ENCODE measurements at places on chromosomes 5 and 9.
A peak's percentile ranks its signal among the peaks of the same experiment; 100 is the strongest.

GRCh38 chr5:166293892-166294291 lies 1997.6 kb upstream of the WWC1 start:
- DNase-seq, result no peak

DNA sequence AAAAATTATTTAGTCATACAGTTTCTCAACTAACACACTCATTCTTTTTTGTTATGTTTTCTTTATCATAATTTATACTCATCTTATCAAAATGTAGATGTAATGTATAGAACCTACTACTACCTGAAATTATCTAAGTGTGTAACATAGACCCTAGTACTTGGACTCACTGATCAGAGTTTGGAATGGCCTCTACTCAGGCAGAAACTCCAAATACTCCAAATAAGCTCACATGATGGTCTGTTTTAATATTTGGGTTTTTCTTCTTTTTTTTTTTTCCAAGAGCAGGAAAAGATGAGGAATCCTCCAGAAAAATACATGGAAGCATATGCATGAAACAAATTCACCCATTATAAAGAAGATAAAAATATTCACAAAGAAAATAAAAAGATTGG lies 126.3 kb downstream of the PDE4D start:
- DNase-seq, result no peak

DNA sequence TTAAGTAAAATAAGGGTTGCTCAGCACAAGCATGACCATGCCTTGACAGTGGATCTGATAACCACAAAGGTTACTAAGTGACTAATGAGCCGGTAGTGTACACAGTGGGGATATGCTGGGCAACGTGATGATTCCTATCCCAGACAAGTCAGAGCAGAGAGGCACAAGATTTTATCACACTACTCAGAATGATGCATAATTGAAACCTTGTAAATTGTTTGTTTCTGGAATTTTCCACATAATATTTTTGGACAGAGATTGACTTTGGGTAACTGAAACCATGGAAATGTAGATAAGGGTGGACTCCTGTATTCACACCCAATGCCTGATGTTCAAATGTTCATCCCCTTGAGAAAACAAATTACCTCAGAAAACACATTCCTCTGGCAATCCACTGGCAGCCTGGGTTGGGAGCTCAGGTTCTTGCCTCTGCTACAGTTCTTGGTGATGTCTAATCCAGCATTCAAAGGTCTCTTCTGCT lies 16.2 kb upstream of the ERAP1 start:
- DNase-seq, result no peak

DNA sequence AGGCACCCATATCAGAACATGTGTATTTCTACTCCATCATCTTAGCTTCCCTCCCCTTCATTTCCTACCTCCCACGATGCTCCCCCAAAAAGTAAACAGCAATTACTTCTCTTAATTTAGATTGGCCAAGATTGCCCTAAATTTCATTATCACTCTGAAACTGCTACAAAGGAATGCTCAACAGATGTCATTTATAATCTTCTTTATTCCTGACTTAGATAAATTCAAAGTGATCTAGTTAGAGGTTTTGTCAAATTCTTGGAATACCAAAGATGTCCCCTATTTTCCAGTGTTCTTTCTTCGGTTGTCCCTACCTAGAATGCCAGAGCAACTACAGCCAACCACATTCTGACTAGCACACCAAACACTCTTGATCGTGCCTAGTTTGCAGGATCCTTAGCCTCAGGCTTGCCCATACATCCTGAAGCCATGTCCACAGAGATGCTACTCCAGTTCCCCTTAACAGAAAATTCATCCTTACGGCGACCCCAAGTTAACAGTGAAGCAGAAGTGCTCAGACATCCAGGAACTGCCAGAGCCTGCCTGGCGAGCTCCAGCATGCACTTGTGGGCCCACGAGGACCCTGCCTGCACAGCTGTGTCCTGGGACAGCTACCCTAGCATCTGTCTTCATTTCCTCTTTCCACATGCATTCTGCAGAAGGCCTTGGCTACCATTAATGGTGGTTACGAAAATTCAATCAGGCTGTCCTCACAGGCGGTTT lies 31.6 kb downstream of the DAP start:
- DNase-seq, result no peak

DNA sequence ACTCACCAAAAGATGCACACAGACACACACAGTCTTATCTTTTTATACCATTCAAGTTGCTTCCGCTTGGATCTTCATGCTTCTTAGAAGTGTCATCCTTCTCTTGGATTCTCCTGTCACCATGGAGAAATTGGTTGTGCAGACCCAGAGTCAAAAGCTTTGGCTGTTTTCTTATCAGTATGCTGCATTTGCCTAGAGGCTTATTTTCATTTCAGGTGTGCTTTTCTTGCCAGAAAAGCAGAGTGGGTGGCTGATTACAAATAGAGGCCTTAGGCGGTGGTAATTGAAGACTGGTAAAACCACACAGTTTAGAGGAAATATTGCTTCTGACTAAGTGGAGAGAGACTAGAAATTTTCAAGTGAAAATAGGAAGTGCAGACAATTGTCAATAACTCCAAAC lies 70.2 kb upstream of the TLE4 start:
- DNase-seq, result no peak

GRCh38 chr5:148913985-148914431 lies 87.6 kb downstream of the ADRB2 start:
- no peak for DNase-seq

DNA sequence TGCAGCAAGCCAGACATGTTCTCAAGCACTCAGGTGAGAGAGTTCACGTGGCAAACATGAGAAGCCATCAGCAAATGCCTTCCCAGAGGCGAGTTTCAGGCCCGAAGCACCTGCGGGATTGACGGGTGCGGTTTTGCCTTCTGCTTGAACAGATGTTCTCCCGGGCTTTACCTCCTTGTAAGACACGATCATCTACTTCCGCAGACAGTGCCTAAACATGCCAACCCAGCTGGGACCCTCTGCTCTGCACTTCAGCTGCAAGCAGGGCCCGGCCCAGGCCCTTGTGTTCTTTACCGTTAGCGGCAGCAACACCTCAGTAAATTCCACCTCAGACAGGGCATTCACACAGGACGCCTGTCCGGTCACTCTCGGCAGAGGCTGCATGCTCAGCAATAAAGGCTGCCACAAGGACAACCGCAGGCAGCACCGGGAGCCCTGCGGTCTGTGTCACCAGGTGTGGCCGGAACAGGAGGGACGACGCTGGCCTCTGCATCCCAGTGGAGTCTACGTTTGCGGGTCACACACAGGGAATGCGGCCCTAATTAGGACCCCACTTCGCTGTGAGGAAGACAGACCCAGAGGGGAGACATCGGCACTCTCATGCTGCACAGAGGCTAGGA lies 139.6 kb downstream of the ROR2 start:
- DNase-seq, result no peak

DNA sequence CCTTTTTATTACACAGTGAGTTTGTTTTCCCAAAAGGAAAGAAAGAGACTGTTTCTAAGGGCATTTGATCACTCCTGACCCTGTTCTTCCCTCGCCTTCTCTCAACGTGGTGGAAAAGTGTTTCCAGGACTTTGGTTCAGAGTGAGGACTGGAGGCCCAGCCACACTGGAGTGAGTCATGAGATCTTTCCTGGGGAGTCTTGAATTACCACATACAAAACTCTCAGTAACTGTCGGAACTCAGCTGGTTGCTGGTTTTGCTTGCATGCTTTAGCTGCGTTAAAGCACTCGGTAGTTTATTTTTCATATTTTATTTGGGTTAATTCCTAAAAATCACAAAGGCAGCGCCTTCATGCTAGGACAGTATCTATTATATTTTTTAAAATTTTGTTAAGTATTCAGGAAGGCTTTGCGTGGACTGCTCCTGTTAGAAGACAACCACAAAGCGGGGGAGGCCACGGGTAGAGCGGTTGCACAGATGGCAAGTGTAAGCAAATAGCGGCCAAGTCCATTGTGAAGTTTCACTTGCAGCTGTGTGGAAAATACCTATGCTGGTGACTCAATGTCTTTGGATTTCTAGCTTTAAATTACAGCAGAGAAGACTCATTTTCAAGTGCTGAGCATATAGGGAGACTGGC lies 77.7 kb downstream of the ARSB start:
- no peak for DNase-seq

DNA sequence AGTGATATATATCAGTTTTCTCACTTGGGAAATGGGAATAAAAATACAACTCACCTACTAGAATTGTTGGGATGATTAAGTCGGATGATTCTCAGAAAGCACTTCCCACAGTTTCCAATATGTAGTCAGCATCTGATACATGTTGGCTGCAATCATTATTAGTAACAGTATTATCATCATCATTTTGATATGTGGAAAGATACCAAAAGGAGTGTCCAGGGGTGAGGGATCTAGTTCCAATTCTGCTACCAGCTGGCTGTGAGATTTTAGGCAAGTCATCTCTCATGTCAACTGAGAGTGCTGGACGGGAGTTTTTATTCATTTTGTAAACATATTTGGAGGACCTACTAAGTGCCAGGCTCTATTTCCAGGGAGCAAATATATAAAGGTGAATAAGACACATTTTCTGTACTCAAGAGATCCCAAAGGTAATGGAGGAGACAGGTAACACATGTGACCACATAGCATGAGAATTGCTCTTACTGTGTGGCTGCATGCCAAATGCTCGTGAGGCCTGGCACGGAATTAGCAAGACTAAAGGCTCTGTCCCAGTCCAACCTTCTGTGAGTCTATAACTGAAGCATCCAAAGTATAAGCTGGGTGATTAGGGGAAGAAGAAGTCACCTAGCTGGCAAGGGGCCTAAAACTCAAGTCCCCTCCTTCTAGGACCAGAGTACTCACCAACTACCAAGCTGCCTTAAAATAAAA lies 83.0 kb downstream of the GRIA1 start:
- no peak for DNase-seq

DNA sequence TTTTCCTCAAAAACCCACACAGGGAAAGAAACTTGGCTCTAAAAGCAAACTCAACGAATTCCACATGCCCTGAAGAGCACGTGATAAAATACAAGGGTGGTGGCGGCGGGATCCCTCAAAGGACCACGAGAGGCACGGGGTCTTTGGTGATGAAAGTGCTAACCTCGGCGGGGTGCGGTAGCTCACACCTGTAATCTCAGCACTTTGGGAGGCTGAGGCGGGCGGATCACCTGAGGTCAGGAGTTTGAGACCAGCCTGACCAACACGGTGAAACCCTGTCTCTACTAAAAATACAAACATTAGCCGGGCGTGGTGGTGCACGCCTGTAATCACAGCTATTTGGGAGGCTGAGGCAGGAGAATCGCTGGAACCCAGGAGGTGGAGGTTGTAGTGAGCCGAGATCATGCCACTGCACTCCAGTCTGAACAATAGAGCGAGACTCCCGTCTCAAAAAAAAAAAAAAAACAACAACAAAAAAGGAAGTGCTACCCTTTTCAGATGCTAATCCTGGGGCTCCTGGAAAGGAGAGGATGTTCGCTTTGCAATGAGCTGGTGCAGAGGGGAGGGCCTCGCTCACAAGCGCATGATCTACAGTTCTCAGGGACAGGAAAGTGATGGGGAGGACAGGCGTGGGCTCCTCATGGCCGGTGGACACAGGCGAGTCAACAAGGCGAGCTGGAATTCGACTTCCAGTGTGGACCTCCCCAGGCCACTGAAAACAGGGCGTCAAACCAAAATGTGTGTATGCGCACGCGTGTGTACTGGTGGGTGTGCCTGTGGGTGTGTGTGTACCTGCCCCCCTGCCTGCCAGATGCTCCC lies 54.1 kb downstream of the USP20 start:
- DNase-seq, result no peak

- no peak for DNase-seq
Measured at GRCh38 chr9:40926404-40927259, 201.8 kb downstream of the FOXD4L6 start.

- no peak for DNase-seq
Measured at GRCh38 chr9:94625835-94626234, 13.5 kb downstream of the FBP1 start.

DNA sequence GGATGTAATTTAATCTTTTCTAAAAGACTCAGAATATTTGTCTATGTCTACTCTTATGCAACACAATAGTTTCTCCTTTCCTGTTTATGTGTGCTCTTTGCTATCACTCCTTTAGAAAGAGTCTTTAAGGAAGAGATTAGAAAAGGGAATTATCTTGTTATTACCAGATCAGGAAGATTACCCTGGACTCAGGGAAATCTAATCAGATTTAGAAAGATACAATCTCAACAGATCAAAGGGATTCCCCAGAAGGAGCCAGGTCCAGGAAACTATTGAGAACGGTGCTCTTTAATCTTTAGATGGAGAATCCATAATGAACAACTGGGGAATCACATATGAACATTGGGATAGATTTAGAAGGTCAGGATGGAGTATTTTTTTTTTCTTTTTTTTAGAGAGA lies 32.4 kb upstream of the ZFR start:
- DNase-seq, result no peak

DNA sequence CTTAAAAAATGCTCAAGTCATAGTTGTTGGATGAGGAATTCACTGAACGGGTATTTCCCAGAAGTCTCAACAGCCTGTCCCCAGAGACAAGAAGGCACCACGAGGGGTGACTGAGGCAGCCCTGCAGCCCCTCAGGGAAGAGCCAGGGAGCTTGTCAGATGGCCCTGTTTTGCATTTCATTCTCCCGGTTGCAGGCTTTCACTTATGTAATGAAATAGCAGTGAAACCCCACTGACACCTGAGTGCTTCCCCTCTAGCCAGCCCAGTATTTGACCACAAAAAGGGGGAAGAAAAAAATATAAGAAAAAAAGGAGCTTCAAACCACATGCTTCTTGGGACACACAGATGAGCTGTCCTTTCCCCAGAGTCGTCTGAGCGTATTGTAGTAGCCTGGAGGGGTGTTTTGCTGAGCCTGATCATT lies 75.3 kb upstream of the IL12B start:
- no peak for DNase-seq

GRCh38 chr5:97363577-97363976 lies 180.5 kb upstream of the RIOK2 start:
- peak; percentile 35 for DNase-seq

DNA sequence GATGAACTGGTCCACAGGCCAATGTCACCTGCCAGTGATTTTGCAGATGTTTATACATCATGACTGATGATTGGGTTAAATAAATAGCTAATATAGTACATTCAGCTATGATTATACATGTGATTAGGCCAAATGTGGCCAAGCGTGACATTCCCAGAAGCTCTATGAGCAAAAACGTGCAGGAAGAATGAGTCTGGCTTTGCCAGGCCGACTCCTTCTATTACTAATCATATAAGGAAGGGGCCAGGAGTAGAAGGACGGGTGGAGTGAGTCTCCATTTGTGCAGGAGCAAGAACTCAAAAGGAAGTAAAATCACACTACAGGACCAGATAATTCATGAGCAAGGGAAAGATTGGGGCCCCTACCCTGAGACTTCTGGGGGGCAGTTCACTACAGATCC lies 178.2 kb downstream of the ROR2 start:
- no peak for DNase-seq

GRCh38 chr9:123335193-123335985 lies 20.6 kb upstream of the CRB2 start:
- no peak for DNase-seq

DNA sequence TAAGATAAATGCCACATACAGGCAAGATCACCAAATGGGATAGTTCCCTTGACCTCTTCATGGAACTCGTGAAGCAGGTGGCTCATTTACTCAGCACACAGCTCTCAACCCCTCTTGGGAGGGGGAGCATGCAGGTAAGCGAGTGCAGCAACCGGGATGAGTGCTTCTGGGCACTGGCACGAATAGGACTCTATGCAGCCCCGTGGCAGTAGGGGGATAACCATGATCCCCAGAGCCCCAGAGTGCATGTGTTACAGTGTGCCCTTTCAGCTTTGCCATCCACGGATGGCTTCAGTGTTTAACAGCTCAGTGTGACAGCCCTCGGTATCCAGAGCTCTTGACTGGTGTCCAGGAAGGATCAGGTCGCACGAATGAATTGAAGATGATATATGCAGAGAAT lies 1187.1 kb downstream of the CDH9 start:
- DNase-seq, result no peak

- DNase-seq, result no peak
Measured at GRCh38 chr5:8505196-8505595, 636.2 kb downstream of the MTRR start.

Measured in CMK (cell line).